ENCODE measurements at places on chromosomes 3 and 15.

DNA sequence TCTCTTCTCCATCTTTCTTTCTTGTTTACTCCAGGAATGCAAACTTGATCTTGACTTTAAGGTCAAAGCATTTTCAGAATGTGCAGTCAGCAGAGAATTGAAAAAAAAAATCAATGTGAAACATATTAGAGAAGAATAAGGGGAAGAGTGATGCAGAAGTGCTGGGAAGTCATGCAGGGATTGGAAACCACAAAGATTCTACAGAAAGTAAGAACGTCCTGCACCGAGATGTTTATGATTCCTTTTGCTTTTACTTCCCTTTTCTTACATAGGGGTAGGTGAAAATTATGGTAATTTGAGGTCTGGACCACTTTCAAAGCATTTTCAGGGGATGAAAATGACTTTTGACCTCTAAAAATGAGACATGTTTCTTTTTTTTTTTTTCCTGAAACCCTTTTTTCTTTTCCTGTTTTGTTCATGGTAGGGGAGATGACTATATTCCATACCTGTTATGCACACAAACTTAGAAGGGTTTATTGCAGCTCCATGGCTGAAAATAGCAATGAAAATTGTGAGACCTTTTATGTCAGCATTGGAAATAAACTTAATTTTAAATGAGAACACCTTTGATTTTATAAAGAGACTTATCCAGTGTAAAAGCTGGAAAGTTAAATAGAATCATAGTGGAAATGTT, 623.5 kb upstream of the TBL1XR1 start:
- DNase-seq, result no peak

DNA sequence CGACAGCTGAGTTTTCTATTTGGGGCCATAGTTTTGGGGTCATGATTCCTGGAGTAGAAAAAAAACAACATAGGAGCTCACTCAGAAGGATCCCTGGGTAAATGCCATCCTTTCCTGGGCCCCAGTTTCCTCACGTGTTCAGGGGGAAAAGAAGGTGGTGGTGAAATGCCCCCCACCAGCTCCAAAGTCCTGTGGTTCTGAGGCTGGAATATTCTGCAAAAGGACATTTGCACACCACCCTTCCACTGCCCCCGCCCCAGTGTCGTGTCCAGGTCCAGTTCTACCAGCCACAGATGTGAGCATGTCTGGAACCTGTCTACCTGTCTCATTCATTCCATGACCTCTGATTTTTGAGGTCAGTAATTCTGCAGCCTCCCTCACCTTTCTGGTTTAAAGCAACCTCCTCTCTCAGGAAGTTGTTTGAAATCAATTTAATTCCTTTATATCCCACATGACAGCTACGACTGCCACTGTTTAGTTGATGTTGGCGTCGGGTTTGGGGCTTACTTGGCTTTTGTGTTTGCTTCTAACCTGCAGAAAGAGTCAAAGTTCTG, 82.1 kb downstream of the SMAD3 start:
- no peak for DNase-seq

GRCh38 chr3:153066983-153067382, 95.0 kb upstream of the RAP2B start:
- DNase-seq, result no peak

DNA sequence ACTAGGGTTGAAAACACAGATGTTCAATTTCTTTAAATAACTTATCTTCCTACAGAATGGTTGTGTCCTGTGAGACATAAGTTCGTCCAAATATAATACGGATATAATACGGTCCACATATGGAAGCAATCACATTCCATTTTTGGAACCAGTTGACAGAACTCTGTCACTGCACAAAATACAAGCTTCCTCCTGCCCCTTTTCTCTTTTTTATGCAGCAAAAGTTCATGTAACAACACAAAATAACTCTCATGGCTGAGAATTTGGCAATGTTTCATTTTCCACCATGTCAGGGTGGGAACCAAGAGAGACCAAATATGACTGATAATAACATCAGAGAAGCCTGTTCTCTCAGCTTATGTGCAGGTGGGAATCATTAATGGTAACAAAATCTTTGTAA, 158.1 kb upstream of the ZNF385D start:
- no peak for DNase-seq

- no peak for DNase-seq
Measured at GRCh38 chr3:35748144-35748543, 108.8 kb downstream of the ARPP21 start.

DNA sequence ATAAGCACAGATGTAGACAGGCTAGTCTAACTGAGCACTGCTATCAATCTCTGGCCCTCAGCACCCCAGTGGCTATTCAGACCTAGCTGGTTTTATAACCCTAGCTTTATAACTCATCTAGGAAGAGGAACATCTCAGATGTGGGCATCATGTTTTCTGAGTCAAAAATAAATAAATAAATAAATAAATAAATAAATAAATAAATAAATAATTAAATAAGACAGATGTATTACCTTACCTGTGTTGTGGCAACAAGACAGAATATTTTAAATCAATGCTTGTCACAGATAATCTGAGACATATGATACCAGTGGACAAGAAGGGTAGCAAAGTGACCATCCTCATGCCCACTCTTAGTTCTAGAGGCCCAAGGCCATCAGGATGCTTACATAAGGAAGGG, 52.2 kb downstream of the EFHB start:
- no peak for DNase-seq
